ENCODE measurements at places on chromosomes 6 and 20. TPM values are rescaled to one million over a fixed set of nuclear protein-coding genes. Genes with fewer than 3 reads are reported as not detected.

Gene FOXQ1
- total RNA-seq, result 1.2 TPM

Gene SPAG4
- total RNA-seq, result 0.82 TPM

Gene STX11
- total RNA-seq, result under 0.01 TPM

Gene BNIP5
- total RNA-seq, result under 0.01 TPM

Gene GJA1
- total RNA-seq, result 91.3 TPM

Gene CD93
- total RNA-seq, result 10.6 TPM

DNA sequence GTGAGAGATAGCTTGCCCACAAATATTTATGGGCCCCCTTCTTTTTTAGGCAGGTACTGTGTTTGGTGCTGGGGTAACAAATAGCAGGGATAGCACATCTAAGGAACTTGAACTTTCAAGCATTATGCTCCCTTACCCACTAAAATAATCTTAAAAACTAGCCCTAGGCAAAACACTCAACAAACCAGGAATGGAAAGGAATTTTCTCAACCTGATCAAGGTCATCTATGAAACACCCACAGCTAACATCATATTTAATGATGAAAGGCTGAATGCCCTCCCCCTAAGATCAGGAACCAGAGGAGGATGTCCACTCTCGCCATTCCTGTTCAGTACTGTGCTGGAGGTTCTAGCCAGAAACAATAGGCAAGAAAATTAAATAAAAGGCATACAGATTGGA is 8.7 kb upstream of the SRPK1 start:
- no peak for DNase-seq

GRCh38 chr6:6368684-6369052 is 48.2 kb upstream of the F13A1 start:
- DNase-seq, result no peak

DNA sequence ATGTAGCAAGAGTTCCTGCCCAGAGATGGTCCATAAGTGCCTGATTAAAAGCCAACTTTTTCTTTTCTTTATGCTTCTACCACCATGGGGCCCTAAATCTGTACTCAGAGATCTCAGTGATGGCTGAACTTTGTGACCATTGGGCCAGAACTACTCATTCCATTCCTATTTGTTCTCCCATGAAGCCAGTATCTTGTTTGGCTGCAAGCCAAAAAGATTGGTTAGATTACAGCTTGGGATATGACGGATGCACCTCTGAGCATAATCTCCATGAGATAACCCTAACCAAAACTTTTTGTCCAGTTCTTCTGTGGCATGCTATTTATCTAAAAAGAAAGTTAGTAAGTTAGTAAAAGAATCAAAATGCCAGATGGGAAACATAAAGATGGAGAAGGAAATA is 72.2 kb downstream of the PLCB4 start:
- no peak for DNase-seq

GRCh38 chr20:8376940-8377339 is 244.9 kb downstream of the PLCB1 start:
- DNase-seq, result no peak

GRCh38 chr20:18632196-18632789 is 44.4 kb downstream of the DTD1 start:
- no peak for DNase-seq

DNA sequence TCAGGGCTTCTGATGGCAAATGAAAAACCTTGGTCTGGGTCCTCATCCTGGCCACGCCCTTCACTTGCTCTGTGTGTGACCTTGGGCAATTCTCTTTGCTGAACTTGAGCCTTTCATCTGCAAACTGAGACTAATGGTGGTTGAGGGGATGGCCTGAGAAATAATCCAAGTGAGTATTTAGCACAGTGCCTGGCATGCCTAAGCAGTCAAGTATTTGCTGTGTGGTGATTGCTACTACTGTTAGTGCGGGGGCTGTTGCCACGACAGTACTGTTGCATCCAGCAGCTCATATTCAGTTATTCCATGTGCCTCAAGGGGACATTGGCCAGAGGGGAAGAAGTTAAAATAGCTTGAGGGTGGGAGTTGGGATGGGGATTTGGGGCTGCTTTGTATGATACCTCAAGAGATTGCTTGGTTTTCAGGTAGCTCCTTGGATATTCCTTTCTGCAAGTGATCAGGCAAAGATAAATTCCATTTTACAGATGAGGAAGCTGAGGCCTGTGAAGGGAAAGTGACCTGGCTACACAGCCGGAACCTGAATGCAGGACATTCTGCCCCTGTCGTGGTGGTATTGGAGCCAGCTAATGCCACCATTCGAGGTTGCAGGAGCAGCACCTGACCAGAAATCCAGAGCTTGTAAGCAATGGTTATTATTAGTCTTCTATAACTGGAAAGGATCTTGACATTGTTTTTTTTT is 45.1 kb upstream of the EPB41L1 start:
- no peak for DNase-seq

GRCh38 chr20:420721-421574 is 12.8 kb downstream of the RBCK1 start:
- DNase-seq, result no peak

DNA sequence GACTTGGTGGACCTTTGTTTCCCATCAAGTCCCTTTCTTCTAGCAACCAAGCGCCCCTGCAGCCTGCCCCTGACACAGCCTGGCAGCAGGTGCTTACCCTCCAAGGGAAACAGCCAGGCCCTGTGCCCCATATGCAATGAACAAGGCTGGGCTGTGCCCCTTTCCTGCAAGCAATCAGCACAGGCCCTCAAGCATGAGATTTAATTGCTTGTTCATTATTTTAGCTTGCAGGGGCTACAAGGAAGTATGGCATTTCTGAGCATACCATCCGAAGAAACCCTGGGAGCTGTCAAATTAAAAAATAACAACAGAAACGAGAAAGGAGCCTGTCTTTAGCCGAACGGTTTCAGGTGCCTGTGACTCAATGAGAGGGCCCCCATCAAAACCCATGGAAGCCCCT is 522.9 kb upstream of the ARID1B start:
- no peak for DNase-seq

GRCh38 chr6:105568142-105568541 is 165.3 kb upstream of the PREP start:
- no peak for DNase-seq

- no peak for DNase-seq
These were observed 29.3 kb upstream of the SLC23A2 start for GRCh38 chr20:5030348-5031205.

DNA sequence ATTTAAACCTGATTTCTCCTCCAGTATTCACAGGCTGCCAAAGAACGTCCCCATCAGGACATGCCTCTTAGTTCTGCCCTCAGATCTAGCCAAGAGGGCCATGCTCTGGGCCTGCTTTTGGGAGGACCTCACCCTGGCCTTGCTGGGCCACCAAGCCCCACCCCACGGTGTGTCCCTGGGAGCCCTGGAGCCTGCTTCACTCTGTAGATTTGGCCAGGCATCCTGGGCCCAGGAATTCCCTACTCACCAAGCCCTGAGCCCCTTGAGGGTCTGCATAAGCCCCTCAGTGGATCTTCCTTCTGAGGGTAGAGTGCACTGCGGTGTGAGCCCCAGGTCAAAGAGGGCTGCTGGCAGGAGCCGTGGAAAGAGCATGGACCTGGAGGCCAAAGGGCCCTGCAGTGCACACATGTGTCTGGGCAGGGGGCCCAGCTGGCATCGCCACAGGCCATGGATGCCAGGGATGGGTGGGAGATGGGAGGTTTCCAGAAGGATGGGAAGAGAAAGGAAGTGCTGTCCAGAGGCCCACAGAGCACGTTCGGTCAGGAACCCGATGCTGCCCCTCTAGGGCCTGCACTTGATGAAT is 98.0 kb downstream of the DACT2 start:
- DNase-seq, result no peak

All from frontal cortex (tissue), 4 donors.